NCI-H146 (cell line): ENCODE measurements at places on chromosomes 7 and 10.

DNA sequence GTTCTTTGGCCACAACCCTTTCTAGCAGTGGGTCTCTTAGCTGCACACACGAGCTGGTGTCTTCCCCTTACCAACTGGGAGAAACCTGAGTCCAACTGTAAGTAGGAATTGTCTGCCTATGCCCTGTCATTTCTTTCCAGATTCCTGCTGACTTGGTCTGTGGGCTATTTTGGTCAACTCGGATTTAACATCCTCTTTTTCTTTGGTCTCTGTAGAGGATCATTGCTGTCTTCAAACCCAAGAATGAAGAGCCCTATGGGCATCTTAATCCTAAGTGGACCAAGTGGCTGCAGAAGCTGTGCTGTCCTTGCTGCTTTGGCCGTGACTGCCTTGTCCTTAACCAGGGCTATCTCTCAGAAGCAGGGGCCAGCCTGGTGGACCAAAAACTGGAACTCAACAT lies 10.3 kb downstream of the PI4K2A start:
- DNase-seq, result no peak

GRCh38 chr10:75497997-75498883 lies 66.8 kb downstream of the LRMDA start:
- DNase-seq, result no peak

DNA sequence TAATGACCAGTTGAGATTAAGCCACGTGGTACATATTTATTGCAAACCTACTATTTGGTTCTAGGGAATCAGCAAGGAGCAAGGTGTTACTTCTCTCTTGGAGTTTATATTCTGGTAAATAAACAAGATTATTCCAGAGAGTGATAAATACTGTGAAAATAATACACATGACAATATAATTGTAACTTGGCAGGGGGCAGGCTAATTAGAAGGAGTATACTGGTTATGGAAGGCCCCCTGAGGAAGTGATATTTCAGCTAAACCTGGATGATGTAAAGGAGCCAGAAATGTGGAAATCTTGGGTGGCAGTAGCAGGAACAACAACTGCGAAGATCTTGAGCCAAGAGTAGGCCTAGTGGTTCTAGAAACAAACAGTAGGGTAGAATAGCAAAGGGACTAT lies 111.8 kb downstream of the SDK1 start:
- DNase-seq, result peak; percentile 22

DNA sequence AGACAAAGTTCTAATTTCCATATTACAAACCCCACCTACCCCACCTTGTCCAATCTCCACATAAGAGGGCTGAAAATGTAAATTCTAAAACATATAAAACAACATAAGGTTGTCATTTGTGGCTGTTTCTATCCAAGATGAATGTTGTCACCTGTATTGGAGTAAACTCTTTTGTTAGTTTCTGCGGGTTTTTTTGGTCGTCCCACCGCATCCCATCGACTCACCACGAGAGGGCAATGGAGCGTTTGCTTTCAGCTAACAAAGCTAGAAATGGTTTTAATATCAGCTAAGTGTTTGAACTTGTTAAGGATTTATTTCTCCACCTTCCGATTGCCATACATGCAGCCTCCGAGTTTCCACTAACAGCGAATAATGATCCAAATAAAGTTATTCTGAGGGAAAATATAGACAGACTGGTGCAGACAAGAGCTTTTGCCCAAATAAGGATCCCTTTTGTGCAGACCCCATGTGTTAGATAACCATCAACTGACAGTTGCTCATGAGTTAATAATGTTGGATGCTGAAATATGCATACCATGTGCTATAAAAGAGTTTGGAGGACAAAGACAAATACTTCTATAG lies 137.2 kb downstream of the ARID5B start:
- DNase-seq, result peak; percentile 74

GRCh38 chr7:82358923-82359322 lies 84.7 kb downstream of the CACNA2D1 start:
- DNase-seq, result no peak

DNA sequence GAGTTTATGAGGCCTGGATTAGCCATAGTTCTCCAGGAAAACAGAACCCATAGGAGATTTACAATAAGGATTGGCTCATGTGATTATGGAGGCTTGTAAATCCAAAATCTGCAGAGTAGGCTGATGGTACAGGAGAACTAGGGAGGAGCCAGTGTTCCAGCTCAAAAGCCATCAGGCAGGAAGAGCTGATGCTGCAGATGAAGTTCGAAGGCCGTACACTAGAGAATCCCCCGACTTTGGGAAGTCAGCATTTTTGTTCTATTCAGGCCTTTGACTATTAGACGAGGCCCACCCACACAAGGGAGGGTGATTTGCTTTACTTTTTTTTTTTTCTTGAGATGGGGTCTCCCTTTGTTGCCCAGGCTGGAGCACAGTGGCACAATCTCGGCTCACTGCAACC lies 37.6 kb downstream of the KIN start:
- no peak for DNase-seq

GRCh38 chr10:90644165-90644564 lies 213.7 kb downstream of the HTR7 start:
- no peak for DNase-seq

- DNase-seq, result no peak
Measured at GRCh38 chr7:158308001-158308400, 279.6 kb downstream of the PTPRN2 start.

DNA sequence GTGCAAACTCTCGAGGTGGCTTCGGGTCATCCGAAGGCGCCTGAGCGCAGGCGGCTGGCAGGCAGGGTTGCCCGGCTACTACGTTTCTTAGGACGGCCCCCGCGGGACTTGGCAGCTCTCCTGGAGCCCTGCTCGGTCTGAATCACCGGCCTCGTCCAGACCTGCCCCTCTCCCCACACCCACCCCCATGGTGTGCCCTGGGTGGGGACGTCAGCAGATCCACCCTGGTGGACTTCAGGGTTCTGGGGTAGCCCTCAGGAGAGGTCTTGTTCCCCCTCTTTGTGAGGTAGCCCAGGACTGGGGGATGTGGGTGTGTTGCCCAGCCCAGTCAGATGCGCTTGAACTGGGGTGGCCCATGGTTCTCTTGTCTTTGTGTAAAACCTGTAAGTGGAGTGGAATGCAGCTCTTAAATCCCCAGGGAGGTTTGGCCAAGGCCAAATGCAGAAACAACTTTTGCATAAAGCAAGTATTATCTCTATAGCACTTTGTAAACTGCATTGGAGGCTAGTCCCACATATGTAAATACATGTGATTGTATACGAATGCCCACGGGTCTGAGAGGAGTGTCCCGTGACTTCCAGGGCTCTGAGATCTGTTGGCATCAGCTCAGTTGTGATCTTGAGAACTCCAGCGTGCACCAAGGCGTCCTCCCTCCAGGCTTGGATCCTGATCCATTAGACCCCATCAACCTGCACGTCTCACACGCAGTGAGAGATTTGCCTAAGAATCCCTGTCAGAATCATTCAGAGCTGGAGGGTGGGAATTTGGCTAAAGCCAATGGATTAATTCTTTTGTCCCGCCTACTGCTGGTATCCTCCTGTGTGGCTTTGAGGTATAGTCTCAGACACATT lies 1.8 kb downstream of the PFKFB3 start:
- no peak for DNase-seq

DNA sequence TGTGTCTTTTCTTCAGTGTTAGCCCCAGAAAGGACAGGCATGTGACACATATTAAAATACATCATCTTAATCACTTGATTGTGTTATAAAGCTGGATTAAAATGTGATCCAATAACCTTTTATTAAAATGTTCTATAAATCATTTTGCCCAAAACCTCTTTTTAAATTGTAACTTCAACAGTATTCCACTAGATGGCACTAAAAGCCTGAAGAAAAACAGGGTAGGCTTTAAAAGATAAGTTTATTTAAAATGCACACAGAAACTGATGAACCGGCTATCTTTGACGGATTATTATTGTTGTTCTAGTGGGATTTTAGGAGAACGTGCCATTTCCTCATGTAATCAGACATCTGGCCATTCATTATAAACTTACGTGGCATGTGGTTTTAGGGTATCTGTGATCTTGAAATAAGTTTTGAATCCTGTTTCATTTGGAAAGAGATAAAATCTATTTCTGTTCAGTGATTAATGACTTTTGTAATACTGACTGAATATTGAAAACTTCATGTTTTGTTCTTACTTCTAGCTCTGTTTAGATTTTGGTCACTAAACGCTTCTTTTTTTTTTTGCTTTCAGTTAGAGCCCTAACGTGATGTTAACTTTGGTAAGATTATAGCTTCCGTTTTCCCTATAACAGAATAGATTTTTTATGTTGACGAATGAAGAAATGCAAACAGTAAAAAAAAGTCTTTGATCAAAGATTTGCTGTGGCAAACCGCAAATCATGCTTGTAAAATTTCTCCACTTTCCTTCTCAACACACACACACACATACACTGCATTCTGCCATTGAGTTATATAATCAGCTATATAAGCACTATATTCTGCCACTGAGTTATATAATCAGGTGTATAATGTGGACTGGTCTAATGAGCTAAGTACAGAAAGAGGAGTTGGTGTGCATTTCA lies 13.6 kb downstream of the VPS50 start:
- peak; percentile 12 for DNase-seq

GRCh38 chr7:5420067-5420880 lies 3.4 kb downstream of the TNRC18 start:
- no peak for DNase-seq

DNA sequence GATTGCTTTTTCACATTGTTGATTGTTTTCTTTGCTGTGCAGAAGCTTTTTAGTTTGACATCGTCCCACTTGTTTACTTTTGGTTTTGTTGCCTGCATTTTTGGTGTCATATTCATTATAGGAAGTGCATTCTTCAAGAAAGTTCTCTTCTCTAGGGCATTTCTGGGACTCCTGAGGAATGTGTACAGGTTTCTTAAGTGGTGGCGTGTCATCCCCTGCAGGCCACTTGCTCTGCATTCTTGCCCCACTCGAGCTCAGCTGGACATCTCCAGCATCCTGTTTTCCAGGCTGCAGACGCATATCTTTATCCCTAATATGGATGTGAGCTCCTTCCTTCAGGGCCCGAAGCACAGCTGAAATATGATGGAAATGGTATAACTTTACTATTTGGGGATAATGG lies 255.6 kb upstream of the HABP2 start:
- no peak for DNase-seq

- DNase-seq, result no peak
Measured at GRCh38 chr7:116990056-116990455, 36.8 kb downstream of the ST7 start.

DNA sequence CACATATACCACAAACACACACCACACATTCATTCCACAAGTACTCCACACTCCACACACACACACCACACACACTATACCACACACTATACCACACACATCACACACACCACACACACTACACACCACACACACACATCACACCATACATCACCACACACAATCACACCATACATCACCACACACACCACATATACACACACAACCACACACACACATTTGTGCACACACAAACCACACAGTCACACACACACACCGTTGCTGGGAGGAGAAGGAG lies 112.8 kb downstream of the PTPN20 start:
- no peak for DNase-seq

GRCh38 chr7:7100432-7100849 lies 81.9 kb upstream of the C1GALT1 start:
- DNase-seq, result peak; percentile 85

GRCh38 chr7:138324941-138325340 lies 135.1 kb upstream of the TRIM24 start:
- no peak for DNase-seq

DNA sequence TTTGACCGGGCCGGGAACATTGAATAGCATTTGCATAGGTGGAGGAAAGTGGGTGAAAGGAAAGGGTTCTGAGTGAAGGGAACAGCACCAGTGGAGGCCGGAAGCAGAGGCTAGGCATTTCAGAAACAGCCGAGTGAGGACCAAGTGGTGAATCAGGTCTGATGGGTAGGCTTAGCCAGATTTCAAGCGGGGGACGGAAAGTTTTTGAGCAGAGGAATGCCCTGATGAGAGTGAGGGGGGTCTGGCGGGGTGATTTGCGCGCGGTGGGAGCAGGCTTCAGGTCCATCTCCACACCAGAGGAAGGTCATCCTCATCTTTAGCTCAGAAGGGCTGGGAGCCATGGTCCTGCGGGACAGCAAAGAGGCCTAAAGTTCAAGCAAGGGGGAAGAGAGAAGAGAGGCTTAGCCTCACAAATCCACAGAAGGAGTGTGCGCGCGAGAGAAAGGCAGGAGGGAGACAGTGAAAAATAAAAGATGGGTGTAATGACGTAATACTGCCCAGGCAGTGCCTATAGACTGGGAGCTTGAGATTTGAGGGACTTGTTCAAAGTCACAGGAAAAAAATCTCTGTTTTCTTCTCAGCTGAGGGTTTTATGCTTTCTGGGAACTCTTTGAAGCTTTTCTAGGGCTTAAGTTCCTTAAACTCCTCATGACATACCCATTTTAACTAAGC lies 1.0 kb upstream of the DENND2A start:
- no peak for DNase-seq

- DNase-seq, result no peak
Measured at GRCh38 chr10:62911210-62911963, 95.2 kb upstream of the EGR2 start.

DNA sequence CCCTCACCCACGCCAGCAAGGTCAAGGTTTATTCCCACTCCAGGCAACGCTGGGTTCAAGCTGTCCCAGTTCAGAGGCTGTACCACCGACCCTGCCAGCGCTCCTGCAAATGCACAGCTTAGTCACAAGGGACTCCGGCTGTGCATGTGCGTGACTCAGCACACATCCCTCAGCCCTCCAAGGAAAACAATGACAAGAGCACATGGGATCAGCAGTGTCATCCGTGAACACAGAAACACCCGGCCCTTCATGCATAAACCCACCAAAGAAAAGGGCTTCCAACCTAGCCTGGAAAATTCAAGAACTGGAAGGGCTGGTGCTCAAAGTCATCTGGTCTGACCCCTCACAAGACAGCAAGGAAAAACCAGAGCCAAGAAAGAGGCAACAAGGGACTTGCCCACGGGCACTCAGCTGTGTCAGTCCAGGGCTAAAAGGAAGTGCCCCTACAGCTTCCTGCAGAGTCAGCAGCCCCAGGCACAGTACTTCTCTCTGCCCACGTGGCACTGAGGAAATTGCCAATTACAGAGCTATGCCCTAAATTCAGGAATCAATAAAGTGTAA lies 106.1 kb downstream of the KCNMA1 start:
- peak; percentile 42 for DNase-seq

DNA sequence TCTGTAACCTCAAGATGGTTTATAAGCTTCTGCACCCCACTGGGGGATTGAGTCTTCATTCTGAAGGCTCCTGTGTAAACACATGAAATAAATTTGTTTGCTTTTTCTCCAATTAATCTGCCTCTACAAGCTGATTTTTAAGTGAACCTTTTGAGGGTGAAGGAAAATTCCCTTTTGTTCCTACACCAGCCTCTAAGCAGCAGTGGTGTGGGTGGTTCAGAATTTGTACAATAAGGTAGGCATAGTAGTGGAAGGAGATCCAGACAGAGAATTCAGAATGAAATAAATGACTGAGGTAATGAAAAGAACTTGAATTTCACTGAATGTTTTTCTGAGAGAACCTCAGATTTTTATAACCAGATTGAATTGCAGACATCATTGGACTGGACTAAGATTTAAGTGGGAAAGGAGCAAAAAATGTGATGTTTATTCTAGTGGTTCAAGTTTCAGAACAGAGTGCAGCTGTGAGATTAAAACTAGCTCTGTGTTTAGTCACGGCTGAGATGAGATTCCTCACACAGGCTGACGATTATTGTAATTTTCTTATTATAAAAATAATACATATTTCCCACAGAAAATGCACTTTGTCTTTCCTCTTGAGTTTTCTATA lies 1162.2 kb downstream of the TYW1 start:
- peak; percentile 32 for DNase-seq

GRCh38 chr7:99551334-99551733 lies 580 bp downstream of the FAM200A start:
- no peak for DNase-seq

- DNase-seq, result no peak
Measured at GRCh38 chr7:114575098-114575497, 160.5 kb downstream of the FOXP2 start.

- peak; percentile 60 for DNase-seq
Measured at GRCh38 chr7:144991041-144991440, 155.2 kb upstream of the TPK1 start.
